ENCODE measurements at places on chromosomes 16 and 17.
A peak's percentile ranks its signal among the peaks of the same experiment; 100 is the strongest.

- DNase-seq, result no peak
Observed at GRCh38 chr17:72850410-72851118, 241.9 kb downstream of the SLC39A11 start.

DNA sequence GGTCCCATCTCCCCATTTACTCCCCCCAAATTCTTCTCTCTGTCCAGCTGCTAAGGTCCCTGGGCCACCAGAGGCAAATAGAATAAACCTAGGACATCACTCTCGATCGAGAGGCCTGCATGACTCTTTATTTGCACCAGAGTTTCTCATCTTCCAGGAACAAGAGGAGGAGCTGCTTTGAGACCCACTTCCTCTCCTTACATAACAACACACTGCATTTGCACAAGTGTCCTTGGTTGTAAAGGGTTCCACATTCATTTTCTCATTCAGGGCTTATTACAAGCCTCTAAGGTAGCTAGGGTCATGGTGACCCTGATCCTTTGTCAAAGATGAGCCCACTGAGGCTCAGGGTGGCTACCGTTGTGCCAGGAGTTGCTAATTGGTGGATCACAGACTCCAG, 38.1 kb upstream of the RHOT1 start:
- no peak for DNase-seq

GRCh38 chr16:25093208-25094061, 18.1 kb upstream of the LCMT1 start:
- DNase-seq, result no peak

DNA sequence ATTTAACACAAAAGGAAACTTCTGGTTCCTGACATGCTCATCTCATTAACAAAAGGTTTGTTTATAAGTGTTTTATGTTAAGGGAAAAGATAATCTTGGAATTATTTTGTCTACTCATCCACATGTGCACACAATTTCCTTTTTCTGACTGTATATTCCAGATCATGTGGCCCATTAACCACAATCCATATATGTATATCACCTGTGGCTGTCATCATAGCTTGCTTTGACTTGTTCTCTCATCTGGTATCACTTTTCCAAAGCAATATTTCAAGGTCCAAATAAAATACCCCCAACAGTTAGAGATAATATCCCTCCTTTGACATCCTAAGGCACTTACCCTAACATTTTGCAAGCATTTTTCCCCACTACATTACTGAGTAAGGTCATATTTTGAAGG, 856.1 kb downstream of the CDH11 start:
- DNase-seq, result no peak

GRCh38 chr17:79888811-79889634, 49.8 kb upstream of the CBX4 start:
- DNase-seq, result no peak

DNA sequence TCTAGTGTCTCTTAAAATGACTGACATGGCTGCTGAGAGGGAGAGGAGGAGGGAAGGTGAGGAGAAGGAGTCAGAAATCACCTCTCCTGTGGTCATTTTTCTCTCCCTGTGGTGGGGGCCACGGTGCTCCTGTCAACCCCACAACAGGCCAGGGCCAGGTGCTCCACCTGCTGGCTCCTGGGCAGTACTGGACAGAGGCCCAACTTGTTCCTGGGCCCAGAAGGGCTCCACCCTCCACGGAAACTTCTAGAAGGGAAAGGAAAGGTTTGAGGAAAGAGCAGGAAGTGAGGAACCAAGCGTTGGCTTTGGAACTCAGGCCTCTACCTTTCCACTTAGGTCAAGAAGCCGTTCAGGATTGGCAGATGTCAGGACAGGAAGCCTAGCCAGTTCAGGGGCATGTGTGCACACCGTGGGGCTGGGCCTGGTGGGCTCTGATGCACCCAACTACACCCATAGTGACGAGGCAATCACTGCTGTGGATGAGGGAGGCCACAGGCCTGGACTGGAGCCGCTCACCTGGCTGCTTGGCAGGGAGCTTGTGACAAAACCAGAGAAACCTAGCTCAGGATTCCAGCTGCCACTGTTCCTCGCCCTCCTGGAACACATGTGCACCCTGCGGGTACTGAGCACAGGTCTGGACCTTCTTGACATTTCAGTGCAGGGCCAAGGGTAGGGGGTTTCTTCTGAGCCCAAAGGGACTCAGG, 36.1 kb downstream of the WNT3 start:
- DNase-seq, result peak; percentile 54

GRCh38 chr17:35930211-35931065, at the start of gene RDM1:
Gene RDM1, minus strand, starts transcription at chr17:35930773. Its CDS starts 46 bp downstream, at chr17:35930727.
- DNase-seq, result peak; percentile 78

DNA sequence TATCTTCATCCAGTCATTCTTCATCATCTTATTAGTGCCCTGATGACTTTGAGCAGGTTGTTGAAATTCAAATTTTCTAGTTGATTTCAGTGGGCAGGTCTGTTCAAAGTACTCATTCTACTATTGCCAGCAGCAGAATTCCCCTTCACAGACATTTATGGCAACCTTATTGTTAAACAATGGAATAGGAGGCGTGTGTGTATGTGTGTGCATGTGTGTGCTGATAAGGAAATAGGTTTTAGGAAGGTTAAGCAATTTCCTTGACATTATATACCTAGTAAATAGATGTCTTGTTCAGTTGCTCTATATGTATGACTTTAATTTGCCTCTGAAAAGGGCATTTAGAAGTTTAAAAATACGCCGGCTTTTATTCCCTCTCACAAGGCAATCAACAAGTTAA, 601.4 kb upstream of the CA10 start:
- no peak for DNase-seq

DNA sequence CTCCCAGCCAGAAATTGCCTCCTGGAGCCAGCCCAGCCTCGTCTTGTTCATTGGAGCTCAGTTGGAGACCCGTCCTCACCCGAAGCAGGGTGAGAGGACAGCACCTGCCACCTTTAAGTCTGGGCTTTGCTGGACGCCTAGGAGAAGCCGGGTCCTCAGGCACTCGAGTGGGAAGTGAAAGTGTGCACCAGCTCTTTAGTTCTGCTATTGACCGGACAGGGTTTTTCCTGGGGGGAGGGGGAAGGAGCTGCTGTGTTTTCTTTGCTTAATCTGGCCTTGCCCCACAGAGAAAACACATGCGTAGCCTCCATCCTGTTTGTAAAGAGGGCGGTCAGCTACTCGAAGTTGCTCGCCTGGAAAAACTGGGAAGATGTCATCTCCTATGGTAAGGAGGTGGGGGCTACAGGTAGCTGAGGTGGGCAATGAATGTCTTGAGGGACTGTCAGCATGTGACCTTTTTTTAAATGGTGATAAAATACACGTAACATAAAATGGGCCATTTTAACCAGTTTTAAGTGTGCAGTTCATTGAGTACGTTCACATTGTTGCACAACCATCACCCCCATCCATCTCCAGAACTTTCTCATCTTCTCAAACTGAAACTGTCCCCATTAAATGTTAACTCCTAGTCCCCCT, 34.4 kb downstream of the CMIP start:
- DNase-seq, result no peak

GRCh38 chr17:43673516-43674323, 12.0 kb upstream of the MEOX1 start:
- DNase-seq, result peak; percentile 60

GRCh38 chr16:17304491-17305119, 166.2 kb downstream of the XYLT1 start:
- no peak for DNase-seq

GRCh38 chr17:21278450-21279197, 5.9 kb upstream of the MAP2K3 start:
- no peak for DNase-seq

GRCh38 chr17:76076146-76076764, 1.7 kb downstream of the GALR2 start:
- DNase-seq, result no peak

GRCh38 chr17:82665891-82666290, 17.6 kb upstream of the WDR45B start:
- DNase-seq, result no peak

GRCh38 chr16:75750528-75750927, 24.2 kb upstream of the CPHXL start:
- DNase-seq, result no peak

GRCh38 chr17:66273586-66273848, 28.9 kb upstream of the PRKCA start:
- no peak for DNase-seq

- DNase-seq, result no peak
Observed at GRCh38 chr16:3459401-3460090, 16.1 kb downstream of the NAA60 start.

DNA sequence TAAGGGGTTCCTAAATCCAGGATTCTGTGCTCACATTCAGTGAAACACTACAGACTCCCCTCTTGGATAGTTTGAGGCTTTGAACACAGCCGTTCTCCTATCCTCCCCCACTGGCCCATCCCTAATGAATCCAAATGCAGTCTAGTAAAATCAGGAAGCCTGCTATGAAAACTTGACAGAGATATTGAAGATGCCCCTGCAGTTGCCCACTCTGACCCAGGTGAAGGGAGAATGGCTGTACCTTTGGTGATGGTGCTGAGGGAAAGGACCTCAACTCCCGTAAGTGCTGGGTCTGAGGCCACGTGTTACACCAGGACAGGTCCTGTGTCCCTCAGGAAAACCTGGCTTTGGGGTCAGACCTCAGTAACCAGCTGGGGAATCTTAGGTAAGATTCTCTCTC, 54.4 kb downstream of the SF3B3 start:
- no peak for DNase-seq

DNA sequence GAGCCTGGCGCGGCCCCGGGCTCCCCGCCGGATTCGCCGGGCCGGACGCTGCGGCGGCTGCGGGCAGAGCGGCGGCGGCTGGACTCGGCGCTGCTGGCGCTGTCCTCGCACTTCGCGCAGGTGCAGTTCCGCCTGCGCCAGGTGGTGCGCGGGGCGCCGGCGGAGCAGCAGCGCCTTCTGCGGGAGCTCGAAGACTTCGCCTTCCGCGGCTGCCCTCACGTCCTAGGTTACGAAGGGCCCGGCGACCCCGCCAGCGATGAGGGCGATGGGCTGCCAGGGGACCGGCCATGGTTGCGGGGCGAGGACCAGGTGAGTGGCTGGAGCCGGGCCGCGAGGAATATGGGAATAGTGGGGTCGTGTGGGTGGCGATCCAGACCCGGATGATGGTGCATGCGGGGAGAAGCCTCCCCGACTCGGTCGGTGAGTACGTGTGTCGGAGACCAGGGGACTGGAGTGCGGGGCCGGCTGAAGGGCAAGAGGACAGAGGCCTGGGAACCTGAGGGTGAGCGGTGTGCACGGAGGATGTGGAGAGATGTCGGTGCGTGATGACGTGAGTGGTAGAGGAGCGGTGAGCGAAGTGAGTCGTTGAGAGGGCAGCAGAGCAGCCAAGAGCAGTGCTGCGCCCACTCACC, 517 bp downstream of the RUNDC1 start:
- peak; percentile 79 for DNase-seq

DNA sequence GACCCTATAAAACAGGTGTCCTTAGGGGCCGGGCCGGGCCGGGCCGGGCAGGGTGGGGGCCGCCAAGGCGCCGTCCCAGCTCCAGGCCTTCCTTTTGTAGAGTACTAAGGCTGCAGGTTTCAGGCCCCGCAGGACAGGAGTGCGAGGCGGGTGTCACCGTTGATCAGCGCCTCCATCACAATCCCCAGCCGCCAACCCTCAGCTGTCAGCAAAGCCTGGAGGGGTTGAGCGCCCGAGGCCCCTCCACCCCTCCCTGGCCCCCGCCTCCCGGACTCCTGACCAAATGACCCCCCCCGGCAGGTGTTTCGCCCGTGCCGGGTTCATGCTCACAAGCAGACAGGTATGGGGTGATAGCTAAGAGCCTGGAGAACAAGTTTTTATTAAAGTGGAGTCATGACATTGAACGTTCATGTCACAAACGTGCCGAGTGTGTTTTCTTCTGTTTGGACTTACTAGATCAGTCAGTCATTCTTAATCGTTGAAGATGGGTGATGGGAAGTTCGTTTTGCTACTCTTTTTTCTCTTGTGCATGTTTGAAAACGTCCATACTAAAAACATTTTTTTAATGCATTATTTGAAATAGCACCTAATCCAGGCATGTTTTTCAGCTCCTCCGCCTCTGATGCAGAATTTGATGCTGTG, 534 bp downstream of the ARL2BP start:
- DNase-seq, result peak; percentile 28

GRCh38 chr16:4362476-4363135, 9.0 kb upstream of the VASN start:
- DNase-seq, result no peak

- DNase-seq, result no peak
Observed at GRCh38 chr16:2755158-2755557, 2.7 kb downstream of the SRRM2 start.

DNA sequence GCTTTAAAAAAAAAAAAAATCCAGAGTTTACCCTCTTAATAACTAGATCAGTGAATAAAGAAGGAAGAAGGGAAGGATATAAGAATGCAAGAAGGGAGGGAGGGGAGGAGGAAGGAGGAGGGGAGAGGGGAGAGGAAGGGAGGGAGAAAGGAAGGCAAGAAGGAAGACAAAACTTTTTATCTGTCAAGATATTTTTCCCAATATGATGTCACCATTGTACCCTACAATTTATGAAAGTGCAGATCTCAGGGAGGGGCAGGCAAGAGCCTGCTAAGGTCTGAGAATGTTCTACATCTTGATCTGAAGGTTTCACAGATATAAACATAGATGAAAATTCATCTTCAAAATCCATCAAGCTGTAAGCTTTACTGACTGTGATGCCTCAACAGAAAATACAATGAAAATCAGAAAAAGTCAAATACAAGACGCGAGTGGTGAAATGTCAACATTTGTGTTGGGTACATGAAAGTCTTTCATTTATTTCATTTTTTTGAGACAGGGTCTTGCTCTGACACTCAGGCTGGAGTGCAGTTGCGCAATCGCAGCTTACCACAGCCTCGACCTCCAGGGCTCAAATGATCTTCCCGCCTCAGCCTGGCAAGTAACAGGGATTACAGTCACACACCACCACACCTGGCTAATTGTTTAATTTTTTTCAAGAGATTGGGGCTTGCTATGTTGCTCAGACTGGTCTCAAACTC, 57.1 kb upstream of the EMP2 start:
- no peak for DNase-seq

DNA sequence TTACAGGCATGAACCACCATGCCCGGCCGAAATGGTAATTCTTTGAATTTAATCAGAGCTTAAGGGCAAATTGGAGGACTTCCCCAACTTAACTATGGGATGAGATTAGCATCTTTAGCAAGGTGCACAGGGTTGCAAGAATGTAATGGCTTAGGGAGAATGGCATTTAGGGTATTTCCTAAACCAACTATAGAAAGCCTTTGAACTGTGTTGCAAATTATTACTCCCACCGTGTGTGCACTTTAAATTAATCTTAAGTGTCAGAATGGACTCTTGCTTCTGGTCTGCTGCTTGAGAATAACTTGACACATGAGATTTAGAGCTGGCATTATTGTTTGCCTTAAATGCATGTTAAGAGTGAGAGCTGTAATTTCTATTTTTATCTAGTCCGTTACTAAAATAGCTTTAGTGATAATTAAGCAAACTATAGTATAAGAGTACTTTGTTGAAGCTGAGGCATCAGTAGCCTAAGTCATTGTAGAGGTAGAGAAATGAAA, 59.8 kb downstream of the TUBD1 start:
- peak; percentile 88 for DNase-seq

Measured in SW480 (cell line).